ENCODE measurements at places on chromosomes 12 and 14.

DNA sequence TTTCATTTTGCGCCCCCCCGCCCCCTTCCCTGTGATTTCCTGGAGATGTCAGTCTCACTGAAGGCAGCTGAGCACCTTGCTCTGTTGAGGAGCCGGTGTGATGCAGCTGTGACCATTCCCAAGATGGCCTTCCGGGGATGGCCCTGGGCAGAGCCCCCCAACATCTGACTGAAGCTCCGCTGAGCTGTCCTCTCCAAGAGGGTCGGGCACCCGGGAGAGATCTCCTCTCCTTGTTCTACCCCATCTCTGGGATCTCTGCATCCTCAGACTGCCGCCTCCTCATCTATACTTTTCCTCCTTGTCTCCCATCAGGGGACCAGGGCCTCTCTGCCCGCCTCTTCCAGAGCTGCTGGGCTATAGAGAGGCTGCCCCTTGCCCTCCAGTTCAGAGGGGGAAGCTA lies 965 bp upstream of the SMOC1 start:
- no peak overlapping the region for H3K4me3 ChIP-seq
- no peak overlapping the region for H3K27ac ChIP-seq
- peaks cover 57% of the 10 kb centered on the region for H3K27me3 ChIP-seq
- no peaks in the 10 kb centered on the region for H3K36me3 ChIP-seq
- no peaks in the 10 kb centered on the region for H3K4me1 ChIP-seq

DNA sequence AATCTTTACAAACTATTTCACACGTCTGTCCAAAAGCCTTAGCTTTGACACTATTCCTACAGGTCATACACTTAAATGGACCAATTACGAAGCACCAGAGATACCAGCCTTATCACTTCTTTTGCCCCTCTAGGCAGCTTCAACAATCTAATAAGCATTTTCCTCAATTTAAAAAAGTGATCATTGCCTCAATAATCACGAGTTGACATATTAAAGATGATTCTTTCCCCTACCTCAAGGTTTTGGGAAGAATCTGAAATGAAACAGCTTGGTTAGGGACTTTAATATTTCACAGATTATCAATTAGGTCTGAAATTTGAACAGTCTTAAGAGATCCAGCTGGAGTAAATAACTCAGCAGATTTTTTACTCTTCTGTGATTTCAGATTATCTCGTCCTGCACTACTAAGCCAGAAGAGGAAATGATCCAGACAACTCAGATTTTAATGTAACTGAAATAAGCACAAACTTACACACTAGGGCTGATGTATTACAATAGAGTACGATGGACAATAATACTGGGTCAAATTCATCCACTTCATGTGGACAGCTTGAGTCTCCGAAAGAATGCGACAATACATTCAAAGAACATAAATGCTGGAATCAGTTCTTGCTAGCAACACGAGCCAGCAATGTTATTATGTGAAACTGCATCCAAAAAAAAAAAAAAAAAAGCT lies 15.9 kb downstream of the UBE2N start:
- peak overlapping the region; percentile 44 for H3K27ac ChIP-seq
- peaks cover 93% of the 10 kb centered on the region for H3K4me1 ChIP-seq
- H3K27me3 ChIP-seq, result no peaks in the 10 kb centered on the region
- DNase-seq, result no peak
- H3K4me3 ChIP-seq, result peak overlapping the region; percentile 17

- peaks cover 17% of the 10 kb centered on the region for H3K27me3 ChIP-seq
- no peak for DNase-seq
- H3K27ac ChIP-seq, result no peak overlapping the region
Measured at GRCh38 chr14:103088921-103089320, 4.9 kb downstream of the LBHD2 start.

GRCh38 chr12:96048393-96048969 lies 13.1 kb upstream of the LTA4H start:
- peaks cover 7% of the 10 kb centered on the region for H3K36me3 ChIP-seq
- H3K4me1 ChIP-seq, result peaks cover 62% of the 10 kb centered on the region
- DNase-seq, result no peak
- peak overlapping the region; percentile 93 for H3K27ac ChIP-seq
- peak overlapping the region; percentile 69 for H3K4me3 ChIP-seq

GRCh38 chr12:29171421-29172258 lies 22.6 kb downstream of the FAR2 start:
- peaks cover 2% of the 10 kb centered on the region for H3K36me3 ChIP-seq
- DNase-seq, result no peak
- H3K27me3 ChIP-seq, result no peaks in the 10 kb centered on the region
- H3K4me3 ChIP-seq, result no peak overlapping the region
- no peaks in the 10 kb centered on the region for H3K4me1 ChIP-seq

- H3K36me3 ChIP-seq, result peaks cover 16% of the 10 kb centered on the region
- H3K4me1 ChIP-seq, result no peaks in the 10 kb centered on the region
- H3K27ac ChIP-seq, result no peak overlapping the region
- DNase-seq, result no peak
- H3K4me3 ChIP-seq, result no peak overlapping the region
- H3K27me3 ChIP-seq, result no peaks in the 10 kb centered on the region
Measured at GRCh38 chr12:111303531-111303930, 65.4 kb downstream of the PHETA1 start.

DNA sequence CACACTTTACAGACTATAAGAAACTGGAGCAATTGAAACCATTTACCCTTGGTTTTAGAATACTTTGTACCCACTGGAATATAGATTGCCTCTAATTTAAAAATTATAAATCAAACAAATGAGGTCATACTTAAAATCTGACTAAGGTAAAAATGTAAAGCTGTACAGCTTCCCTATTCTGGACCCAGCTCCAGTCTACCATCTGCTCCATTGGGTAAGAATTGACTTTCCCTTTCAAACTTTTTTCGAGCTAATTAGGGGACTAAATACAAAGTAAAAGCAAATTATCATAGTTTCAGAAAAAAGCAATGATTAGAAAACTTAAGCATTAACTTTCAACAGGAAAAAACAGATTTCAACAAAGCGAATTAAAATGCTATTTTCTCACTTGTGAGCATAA lies 4.3 kb downstream of the KRR1 start:
- no peak for DNase-seq
- H3K4me1 ChIP-seq, result peaks cover 45% of the 10 kb centered on the region
- no peaks in the 10 kb centered on the region for H3K27me3 ChIP-seq
- H3K4me3 ChIP-seq, result no peak overlapping the region

DNA sequence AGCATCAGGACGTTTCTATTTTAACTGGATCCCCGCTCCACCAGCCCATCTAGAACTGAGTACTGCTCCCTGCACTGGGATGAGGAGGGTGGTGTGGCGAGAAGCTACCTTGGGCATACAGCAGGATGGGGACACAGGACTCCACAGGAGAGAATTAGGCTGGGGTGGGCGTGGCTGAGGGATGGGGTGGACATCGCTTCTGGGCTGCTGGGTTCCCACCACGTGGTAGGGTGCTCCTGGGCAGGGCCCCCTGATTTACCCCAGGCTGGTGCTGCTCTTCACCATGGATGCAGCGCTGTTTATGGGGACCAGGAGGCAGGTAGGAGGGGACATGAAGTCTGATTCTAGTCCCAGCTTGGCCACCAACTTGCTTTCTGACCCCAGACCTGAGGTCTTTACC lies 41.9 kb downstream of the VDR start:
- H3K4me3 ChIP-seq, result no peak overlapping the region
- no peaks in the 10 kb centered on the region for H3K27me3 ChIP-seq
- peak overlapping the region; percentile 55 for H3K27ac ChIP-seq
- no peak for DNase-seq
- H3K36me3 ChIP-seq, result peaks cover 32% of the 10 kb centered on the region
- peaks cover 95% of the 10 kb centered on the region for H3K4me1 ChIP-seq

- H3K4me3 ChIP-seq, result no peak overlapping the region
- DNase-seq, result no peak
- no peaks in the 10 kb centered on the region for H3K4me1 ChIP-seq
- no peak overlapping the region for H3K27ac ChIP-seq
- peaks cover 9% of the 10 kb centered on the region for H3K36me3 ChIP-seq
- no peaks in the 10 kb centered on the region for H3K27me3 ChIP-seq
Measured at GRCh38 chr14:75752907-75753594, 92.0 kb downstream of the TTLL5 start.

DNA sequence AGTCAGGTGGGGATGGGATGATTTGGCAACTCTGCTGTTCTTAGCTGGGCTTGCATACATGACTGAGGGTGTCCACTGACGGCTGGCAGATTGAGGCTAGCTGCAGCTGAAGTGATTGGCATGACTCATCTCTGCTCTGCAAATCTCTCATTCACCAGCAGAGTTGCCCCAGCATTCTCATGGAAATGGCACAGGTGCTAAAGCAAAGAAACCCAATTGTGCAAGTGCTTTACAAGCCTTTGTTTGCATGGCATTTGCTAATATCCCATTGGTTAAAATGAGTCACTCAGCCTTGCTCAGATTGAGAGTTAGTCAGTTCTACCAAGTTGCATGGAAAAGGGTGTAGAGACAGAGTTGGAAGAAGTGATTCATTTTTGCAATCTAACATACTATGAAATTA lies 389.7 kb upstream of the FAR2 start:
- H3K4me1 ChIP-seq, result no peaks in the 10 kb centered on the region
- H3K27ac ChIP-seq, result no peak overlapping the region
- no peaks in the 10 kb centered on the region for H3K36me3 ChIP-seq
- no peak for DNase-seq

DNA sequence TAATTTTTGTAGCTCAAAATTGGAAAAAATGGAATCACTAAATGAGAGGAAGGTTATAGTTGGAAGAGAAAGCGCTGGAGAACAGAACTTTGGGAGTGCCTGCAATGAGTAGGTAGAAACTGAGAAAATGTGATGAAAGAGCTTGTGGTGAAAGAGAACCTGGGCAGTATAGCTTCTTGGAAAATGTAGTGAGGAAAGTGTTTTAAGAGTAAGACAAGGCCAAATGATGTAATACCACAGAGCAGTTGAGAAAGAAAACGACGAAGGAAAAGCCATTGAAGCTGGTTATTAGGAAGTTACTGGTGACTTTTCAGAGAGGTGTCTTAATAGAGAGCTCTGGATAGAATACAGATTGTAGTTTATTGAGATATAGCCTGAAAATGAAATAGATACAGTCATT lies 255.3 kb downstream of the AEBP2 start:
- peaks cover 19% of the 10 kb centered on the region for H3K4me1 ChIP-seq
- peak overlapping the region; percentile 9 for H3K4me3 ChIP-seq
- peaks cover 8% of the 10 kb centered on the region for H3K27me3 ChIP-seq
- H3K36me3 ChIP-seq, result peaks cover 2% of the 10 kb centered on the region

DNA sequence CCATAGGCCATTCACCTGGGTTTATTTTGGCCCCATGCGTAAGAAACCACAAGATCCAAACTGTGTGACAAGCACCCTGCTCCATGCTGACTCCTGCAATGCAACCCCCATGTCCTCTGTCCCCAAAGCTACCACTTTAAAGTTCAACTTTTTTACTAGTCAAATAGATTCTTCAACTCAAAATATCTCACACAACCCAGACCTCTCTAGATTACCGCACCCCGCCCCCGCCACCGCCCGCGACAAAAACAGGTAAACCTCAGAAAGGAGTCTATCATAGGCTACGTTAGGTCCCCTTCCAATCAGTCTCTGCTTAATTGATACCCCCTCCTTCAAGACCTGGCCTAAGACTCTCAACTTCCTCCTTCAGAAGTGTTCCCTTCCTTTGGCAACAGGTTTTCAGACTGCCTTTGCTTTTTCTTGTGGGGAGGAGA lies 2.2 kb downstream of the ZFP36L1 start:
- H3K4me3 ChIP-seq, result peak overlapping the region; percentile 96
- peaks cover 32% of the 10 kb centered on the region for H3K36me3 ChIP-seq
- peaks cover 55% of the 10 kb centered on the region for H3K4me1 ChIP-seq
- H3K27me3 ChIP-seq, result no peaks in the 10 kb centered on the region

DNA sequence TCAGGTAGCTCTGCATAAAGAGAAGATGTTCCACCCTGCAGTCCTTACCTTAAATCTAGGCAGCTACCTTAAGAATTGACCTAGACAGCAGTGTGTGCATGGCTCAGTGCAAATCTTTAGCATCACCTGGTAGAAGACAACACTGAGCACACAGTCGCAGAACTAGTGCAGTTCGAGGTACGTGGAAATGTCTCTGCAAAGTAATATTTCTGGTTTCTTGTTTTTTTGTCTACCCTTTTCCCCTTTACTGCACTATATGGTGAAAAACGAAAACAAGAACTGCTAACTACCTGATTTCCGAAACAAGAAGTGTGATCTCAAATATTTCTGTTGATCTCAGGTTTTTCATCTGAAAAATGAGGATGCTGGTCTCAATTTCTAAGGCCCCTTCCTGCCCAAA lies 82.5 kb downstream of the ETV6 start:
- peak overlapping the region; percentile 23 for H3K27ac ChIP-seq
- DNase-seq, result no peak
- peaks cover 2% of the 10 kb centered on the region for H3K36me3 ChIP-seq
- no peaks in the 10 kb centered on the region for H3K27me3 ChIP-seq
- peaks cover 87% of the 10 kb centered on the region for H3K4me1 ChIP-seq

DNA sequence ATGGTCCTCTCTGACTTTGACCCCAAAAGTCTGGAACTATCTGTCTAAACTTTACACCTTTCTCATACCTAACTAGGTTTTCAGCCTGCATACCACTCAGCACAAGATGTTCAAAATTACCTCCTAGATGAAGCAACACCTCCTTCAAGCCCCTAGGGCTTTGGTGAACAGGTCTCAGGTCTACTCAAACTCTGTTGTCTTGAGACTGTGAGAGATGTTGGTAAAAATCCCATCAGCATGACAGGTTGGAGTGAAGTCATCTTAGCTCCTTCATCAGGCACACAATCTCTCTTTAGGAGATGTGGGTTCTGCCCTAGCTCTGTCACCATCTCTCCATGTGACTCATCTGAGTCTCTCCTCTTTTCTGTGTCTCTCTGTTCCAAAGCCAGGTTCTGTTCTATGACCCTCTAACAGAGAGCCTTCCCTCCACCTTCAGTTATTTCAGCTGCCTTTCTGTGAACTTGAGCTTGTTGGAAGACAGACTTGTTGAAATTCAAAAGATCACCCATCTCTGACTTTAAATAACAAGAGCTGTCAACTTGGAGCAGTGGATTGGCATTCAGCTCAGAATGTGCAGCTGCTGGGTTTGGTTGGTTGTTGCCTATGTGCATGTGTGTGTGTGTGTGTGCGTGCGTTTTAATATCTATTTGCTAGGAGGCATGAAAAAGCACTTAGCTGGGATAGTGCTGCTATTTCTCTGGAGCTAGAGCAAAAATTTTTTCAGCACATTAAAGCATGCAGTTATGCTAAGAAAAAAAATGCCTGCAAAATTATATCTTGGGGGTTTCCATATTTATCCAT lies 130.7 kb downstream of the CRACR2A start:
- no peak for DNase-seq
- no peaks in the 10 kb centered on the region for H3K27me3 ChIP-seq
- H3K27ac ChIP-seq, result peak overlapping the region; percentile 16
- H3K4me3 ChIP-seq, result no peak overlapping the region

- no peaks in the 10 kb centered on the region for H3K36me3 ChIP-seq
- no peak overlapping the region for H3K4me3 ChIP-seq
- no peak overlapping the region for H3K27ac ChIP-seq
- no peak for DNase-seq
- no peaks in the 10 kb centered on the region for H3K4me1 ChIP-seq
Measured at GRCh38 chr12:129203456-129203855, 350.2 kb downstream of the GLT1D1 start.

DNA sequence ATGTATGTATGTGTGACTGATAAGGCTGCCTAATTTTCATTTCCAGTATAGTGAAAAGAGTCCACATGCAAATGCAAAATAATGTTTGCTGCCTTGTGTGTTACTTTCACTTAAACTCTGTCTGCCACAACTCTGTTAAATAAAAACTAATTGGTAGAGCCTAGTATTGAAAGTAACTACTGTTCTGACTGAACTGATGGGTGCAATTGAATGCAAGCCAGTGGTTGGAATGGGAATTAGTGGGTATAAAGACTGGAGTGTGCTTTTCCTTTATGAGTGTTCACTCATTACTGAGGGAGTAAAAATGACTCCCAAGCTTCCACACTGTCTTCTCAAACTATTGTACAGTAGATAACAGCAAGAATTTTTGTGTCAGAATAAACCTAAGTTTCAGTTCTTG lies 571.0 kb downstream of the TMTC2 start:
- H3K4me1 ChIP-seq, result no peaks in the 10 kb centered on the region
- H3K27ac ChIP-seq, result no peak overlapping the region
- no peak overlapping the region for H3K4me3 ChIP-seq
- H3K27me3 ChIP-seq, result no peaks in the 10 kb centered on the region
- no peak for DNase-seq
